ENCODE measurements at places on chromosomes 12 and 14.

GRCh38 chr14:71491931-71492330 lies 440.3 kb upstream of the RGS6 start:
- no peak for DNase-seq

GRCh38 chr12:46677749-46678148 lies 148.0 kb downstream of the SLC38A4 start:
- no peak for DNase-seq

DNA sequence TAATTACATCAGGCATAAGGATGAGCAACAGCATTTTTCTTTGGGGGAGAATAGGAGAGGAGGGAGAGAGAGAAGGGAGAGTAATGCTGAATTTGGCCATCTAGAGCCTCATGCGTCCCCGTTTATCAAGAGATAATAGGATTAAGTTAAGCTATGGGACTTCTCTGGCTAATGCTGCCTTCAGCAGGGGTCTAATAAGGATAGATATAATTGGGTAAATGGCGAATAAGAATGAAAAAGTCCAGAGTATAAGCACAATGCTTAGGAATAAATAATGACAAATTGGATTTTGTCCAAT lies 470.0 kb downstream of the EGLN3 start:
- no peak for DNase-seq

GRCh38 chr12:112362310-112362709 lies 19.9 kb downstream of the HECTD4 start:
- DNase-seq, result no peak
